Airway epithelial cell (primary cell): ENCODE measurements at places on chromosomes 4 and X. TPM values are rescaled to one million over a fixed set of nuclear protein-coding genes. Genes with fewer than 3 reads are reported as not detected.

The MAGEA8 gene
- total RNA-seq: not detected in 2 replicates

The CASK gene
- 15.0 and 20.5 TPM in 2 replicates for total RNA-seq

The ABCG2 gene
- 0.49 and 0.60 TPM in 2 replicates for total RNA-seq

The XAGE1A gene
- total RNA-seq: not detected in 2 replicates

The EPHA5 gene
- total RNA-seq: not detected in 2 replicates

The VEGFD gene
- 0.07 TPM in 1 of 2 replicates, not detected in the other for total RNA-seq

The HSPA4L gene
- total RNA-seq: 44.9 and 45.2 TPM in 2 replicates

The TMEM47 gene
- 2.0 and 3.0 TPM in 2 replicates for total RNA-seq

The AKAP4 gene
- total RNA-seq: not detected in 2 replicates

The TMPRSS11D gene
- 1.8 and 1.9 TPM in 2 replicates for total RNA-seq

The DSPP gene
- not detected in 2 replicates for total RNA-seq

The TNIP3 gene
- total RNA-seq: not detected in 2 replicates

The CLIC2 gene
- total RNA-seq: not detected in 2 replicates
